ENCODE measurements at places on chromosomes 1 and 21.

DNA sequence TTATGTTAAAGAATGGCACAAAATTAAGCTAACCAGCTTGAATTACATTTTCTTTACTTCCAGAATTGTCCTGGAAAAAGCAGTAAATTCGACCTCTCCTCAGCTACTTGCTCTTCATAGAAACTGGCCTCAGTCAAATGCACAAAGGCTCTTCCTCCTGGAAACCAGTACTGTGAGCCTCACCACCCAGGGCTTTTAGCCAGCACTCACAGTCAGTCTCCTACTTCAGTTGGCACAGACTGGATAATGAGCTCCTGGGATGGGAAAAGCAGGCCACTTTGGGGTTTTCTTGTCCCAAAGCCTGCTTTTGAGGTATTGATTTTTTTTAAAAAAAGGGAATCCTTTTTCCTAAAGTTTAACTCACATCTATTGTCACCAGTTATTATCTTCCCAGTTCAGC, 40.4 kb downstream of the SCYL3 start:
- no peak for DNase-seq

DNA sequence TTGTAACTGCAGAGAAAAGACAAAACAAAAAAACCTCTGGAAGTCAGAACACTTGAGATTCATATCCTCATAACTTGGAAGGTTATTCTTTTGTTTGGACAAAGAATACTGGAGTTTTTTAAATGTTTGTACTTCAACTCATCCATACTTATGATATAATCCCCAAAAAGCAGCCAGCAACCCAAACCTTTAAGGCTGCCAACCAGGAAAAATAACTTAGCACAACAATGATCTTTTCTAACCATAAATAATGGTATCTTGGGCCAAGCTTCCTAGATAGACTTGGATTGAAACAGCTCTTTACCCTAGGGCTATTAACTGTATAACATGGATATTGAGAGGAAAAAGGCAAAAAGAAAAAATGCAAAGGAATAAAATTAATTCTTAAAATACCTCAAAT, 335.1 kb downstream of the LTN1 start:
- no peak for DNase-seq

GRCh38 chr1:170545476-170545875, 13.5 kb downstream of the GORAB start:
- DNase-seq: no peak

GRCh38 chr1:156257711-156258110, 9.9 kb upstream of the PAQR6 start:
- no peak for DNase-seq

DNA sequence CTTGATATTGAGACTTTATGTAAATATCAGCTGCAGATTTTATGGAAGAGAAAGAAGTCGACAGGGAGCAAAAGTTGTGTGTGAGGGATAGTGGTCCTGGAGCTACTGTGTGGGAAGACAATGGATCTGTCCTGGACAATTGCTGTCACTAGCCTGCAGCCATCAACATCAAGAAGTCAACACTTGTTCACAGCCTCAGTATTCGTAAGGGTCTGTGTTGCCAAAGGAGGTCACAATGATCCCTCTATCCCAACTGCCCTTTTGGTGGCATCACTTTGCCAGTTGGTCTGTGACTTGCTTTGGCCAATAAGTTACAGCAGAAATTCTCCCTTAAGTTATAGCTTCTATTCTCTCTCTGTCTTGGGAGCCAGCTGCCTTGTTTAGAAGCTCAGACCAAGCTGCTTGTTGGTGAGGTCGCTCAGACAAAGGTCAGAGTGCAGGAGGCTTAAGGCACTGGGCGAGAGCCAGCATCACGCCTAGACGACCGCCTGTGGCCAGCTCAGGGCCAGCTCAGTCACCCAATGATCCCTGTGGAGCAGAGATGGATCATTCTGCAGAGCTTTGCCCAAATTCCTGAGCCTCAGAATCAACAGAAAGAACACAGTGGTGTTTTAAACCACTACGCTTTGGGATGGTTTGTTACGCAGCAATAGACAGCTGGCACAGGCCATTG, 134.9 kb downstream of the RHOU start:
- DNase-seq: peak; percentile 23

Data from ecto neural progenitor cell (in vitro differentiated cells).